Activated T-cell treated with anti-CD3 and anti-CD28 coated beads, Interleukin-2, amount 50 U/mL, for 48 hours (primary cell): ENCODE measurements at places on chromosomes 6 and 20.

- DNase-seq = no peak
Observed at GRCh38 chr6:150619275-150619674, 19.6 kb downstream of the PLEKHG1 start.

GRCh38 chr20:46642265-46642968 lies 8.8 kb downstream of the SLC13A3 start:
- no peak for DNase-seq

DNA sequence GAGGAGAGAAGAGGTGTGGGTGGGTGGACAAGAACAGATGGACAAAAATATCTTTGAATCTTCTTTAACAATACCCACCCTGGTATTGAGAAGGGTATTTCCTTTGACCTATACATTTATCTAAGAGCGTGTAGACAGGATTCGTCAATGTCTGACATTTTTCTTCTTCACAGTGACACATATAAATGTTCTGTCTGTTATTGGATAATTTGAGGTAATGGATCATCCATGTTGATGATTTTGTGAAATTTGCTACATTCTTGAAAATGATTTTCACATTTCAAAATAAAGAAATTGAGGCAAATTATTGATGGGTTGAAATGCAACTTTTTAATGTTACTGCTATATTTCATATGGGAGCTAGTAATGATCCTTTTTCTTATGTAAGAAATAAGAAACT lies 770.7 kb upstream of the EPHA7 start:
- DNase-seq = no peak

DNA sequence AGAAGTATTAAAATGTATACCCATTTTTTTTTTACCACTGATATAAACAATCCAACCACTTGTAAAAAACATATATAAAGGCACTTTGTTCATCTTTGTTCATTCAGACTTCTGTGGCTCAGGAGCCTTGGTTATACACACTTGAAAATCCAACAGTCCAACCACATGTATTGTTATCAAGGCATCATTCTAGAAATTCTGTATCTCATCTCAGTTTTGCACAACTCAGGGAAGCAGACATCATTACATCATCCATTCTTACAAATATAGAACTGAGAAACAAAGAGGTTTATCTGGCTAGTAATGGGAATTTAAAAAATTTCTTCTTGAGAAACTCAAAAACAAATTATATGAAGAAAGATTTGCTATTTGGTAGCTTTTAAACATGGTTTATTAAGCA lies 88.1 kb downstream of the HMGCLL1 start:
- no peak for DNase-seq

- DNase-seq = no peak
Observed at GRCh38 chr6:169022079-169022478, 231.6 kb downstream of the THBS2 start.

GRCh38 chr6:117210279-117210678 lies 55.1 kb upstream of the VGLL2 start:
- DNase-seq = no peak

GRCh38 chr6:134684423-134684795 lies 265.5 kb downstream of the ALDH8A1 start:
- DNase-seq = no peak

DNA sequence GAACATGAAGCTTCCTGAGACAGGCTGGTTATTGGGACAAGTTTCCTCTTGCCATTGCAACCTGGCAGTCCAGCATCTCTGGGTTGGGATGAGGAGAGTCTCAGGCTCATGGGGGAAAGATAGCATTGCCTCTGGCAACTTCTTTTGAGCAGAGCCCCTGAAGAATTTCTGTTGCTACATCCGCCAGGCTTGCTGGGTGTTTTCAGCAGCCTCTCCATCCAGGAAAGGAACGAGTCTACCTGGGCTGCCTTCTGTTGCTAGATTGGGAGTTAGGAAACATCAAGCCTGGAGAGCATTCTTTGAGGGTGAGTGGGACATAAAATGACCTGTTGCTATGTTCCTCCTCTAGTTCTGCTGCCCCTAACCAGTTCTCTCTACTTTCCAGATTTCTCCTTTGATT lies 313.5 kb downstream of the RFPL4B start:
- no peak for DNase-seq

- DNase-seq = peak; percentile 34
Observed at GRCh38 chr6:223136-223535, 69.2 kb upstream of the DUSP22 start.

DNA sequence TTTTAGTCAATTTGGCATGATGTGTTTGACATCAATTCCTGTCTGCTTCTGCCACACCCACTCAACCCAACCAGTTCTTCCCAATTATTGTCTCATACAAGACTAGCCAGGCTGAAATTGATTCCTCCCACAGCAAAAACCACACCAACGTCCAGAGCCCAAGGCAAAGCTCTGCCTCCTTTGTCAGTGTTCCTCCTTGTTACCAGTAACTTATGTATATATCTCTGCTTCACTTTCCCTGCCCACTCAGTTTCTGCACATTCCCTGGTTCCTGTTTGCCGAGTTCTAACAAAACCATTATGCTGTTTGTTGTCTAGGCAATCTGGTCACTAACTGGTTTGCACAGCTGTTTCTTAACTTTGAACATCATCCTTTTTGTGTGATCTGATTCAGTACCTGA lies 547.9 kb upstream of the PTCHD4 start:
- no peak for DNase-seq

GRCh38 chr20:2162125-2162822 lies 60.6 kb downstream of the STK35 start:
- no peak for DNase-seq

- DNase-seq = no peak
Observed at GRCh38 chr6:29529956-29530355, 29.6 kb downstream of the UBD start.

DNA sequence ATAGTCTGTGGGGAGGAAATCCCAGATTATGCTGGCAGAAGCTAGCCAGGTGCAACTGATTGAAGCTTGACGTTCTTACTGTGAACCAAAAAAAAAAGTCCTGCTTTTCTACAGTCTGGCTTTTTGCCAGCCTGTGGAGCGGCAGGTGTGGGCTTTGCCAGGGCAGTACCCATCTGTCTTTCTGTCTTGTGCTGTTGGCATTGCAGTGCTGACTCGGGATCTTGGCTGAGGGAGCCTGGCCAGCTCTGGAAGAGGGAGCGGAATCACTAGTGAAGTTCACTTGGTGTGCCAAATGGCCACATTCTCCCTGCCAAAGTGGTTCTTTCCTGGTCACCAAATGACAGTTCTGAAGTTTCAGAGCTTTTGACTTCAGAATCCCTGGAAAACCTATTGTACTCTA lies 5.0 kb downstream of the KIF3B start:
- DNase-seq = no peak

- no peak for DNase-seq
Observed at GRCh38 chr20:33545763-33546162, 55.9 kb downstream of the CBFA2T2 start.

GRCh38 chr6:155024391-155025027 lies 29.4 kb downstream of the TIAM2 start:
- no peak for DNase-seq

DNA sequence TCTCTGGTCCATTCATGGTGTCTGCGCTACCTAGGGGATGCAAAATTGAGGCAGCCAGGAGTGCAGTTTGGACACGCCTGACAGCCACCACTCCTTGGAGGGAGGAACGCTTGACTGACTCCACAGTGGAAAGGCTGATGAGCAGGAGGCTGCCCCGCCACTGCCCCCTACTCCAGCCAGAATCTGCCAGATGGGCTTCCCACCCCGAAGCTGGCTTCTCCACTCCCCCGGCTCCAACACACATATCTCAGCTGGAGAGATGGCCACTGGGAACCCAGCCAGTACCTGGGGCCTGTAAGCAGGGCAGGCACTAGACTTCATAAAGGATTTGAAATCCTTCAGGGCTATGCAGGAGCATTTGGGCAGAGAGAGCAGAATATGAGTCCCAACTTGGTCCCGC lies 51.4 kb upstream of the BLCAP start:
- no peak for DNase-seq

GRCh38 chr6:33632558-33633039 lies 11.5 kb downstream of the ITPR3 start:
- DNase-seq = peak; percentile 79

GRCh38 chr20:24131684-24132083 lies 143.1 kb upstream of the GGTLC1 start:
- DNase-seq = no peak

- no peak for DNase-seq
Observed at GRCh38 chr6:8589941-8590729, 154.8 kb upstream of the SLC35B3 start.

DNA sequence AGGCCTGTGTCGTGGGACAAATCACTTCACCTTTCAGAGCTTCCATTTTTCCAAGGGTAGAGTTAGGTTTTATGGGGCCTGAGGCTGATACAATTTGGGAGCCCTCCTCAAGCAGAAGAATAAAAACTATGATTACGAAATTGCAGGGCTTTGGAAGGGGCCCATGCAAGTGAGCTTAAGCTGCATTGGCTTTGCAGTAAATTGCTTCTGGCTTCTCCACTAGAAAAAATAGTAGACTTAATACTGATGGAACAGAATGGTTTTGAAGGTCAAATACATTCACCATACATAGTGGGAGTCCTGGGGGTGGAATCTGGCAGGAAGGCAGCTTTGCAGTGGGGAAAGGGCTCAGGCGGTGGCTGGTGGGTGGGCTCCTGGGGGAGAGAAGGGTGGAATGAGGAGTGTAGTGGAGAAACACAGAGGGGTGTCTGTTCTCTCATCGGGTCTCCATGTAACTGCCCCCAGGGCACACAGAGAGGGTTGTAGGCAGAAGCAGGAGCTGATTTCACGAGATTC lies 55.9 kb upstream of the RNF24 start:
- no peak for DNase-seq

GRCh38 chr20:62958388-62959100 lies 6.0 kb downstream of the SLC17A9 start:
- no peak for DNase-seq

DNA sequence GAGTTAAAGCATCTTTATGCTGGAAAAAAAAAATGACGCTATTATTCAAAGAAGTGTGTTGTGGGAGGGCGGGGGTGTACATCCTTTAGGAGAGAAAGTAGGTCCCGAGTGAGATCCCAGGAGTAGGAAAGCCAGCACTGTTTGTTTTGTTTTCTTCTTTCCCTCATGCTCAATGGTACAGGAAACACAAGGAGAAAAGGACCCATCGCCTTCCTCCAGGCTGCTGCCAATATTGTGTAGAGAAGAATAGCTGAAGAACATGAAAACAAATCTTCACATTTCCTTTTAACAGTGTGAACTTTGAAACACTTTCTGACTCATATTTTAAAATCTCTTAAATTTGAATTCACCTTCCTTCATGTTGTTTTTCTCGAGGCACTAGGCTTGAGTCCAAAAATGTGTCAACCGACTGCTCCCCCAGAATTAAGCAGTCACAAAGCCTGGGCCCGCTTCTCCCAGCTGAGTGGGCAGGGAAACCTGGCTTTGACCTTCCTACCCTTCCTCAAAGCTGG lies 22.3 kb downstream of the PPP1R16B start:
- peak; percentile 30 for DNase-seq

GRCh38 chr6:130069485-130069884 lies 51.1 kb downstream of the L3MBTL3 start:
- DNase-seq = no peak

- DNase-seq = no peak
Observed at GRCh38 chr20:19094959-19095541, 117.4 kb upstream of the SLC24A3 start.

DNA sequence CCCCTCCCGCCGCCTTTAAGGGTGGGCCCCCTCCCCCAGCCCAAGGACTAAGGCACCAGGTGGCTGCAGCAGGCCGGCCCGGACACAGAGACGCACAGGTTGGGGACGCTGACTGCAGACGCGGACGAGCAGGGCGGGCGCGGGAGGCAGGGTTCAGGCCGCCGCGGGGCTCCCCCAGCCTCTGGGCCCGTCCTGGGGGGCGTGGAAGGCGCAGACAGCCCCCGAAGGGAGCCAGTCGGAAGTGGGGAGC lies 9.3 kb downstream of the DUSP15 start:
- DNase-seq = no peak

GRCh38 chr6:47633141-47633540 lies 65.2 kb upstream of the ADGRF4 start:
- DNase-seq = no peak

DNA sequence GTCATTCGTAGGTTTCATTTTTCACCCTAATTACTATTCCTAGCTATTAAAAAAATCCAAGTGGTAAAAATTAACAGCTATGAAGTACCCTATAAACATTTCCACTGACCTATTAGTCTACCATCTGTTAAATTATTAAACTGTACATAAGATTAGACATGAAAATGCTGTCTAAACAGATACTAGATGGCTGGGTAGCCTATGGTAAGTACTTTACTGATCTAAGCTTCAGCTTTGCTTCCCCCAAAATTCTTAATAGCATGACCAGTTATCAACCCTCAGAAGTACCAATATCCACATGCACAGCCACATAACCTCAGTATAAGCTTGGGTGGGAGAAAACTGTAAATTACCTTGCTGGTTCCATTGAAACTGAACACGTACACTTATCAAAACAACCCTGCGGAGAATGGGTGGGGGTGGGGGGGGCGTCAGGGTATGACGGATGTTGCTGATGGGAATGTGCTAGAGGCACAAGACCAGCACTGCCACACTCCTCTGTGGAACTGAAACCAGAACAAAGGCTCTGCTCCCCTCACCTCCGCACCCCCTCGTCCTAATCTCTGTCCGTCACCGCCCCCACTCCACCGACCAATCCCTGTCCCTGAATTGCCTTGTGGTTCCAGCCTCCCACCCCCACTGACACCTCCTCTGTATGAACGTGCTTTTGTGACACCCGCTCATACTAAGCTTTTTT lies 45.3 kb downstream of the B4GALT5 start:
- peak; percentile 70 for DNase-seq

DNA sequence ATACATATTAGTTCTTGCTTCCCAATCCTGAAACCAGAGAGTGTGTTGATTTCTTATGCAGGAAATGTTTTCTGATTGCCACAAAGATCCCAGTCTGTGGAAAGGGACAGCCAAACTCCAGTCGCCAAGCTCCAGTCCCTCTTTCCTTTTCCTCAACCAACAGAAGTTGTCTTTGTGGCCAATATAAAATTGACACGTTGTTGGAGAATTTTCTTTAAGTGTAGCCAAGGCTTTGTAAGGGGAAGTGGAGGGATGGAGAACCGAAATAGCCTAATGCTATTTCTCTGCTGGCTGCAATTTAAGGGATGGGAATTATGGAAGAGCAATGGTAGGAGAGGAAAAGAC lies 5.4 kb downstream of the ADGRB3 start:
- no peak for DNase-seq

- DNase-seq = peak; percentile 87
Observed at GRCh38 chr6:391559-392440, at the start of gene IRF4. TSS of gene IRF4 (plus strand) at chr6:391752. CDS start at chr6:393153, 1,401 bp downstream.

DNA sequence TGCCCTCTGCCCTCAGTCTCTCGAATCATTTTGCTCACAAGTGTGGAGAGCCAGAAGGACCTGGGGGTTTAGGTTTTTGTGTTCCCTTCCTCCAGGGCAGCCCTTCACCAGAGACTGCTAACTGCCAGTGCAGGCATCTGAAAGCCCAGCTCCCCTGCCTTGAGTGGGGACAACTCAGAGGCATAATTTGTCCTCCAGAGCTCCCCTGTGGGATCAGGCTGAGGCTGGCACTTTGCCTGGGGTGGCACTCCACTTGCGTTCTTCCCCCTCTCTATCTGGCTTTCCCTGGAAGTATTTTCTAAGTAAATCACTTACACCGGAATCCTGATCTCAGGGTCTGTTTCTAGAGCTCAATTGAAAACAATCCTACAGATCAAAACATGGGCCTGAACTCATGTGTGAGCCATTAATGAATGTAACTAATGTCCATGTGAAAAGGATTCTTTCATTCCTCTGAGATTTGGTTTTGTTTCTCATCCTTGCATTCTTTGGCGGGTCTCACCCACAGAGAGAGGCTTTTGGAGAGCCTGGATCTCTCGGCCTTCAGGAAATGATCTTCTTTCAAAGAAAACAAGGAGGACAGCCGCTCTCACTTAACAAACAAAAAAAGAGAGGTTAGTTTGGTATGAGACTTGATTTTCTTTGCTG lies 125.7 kb upstream of the RIPOR2 start:
- DNase-seq = no peak
